ENCODE measurements at places on chromosomes 11 and 22.
A peak's percentile ranks its signal among the peaks of the same experiment; 100 is the strongest.

GRCh38 chr11:61472868-61473267 lies 35.7 kb upstream of the LRRC10B start:
- DNase-seq, result no peak

GRCh38 chr11:68213135-68213515 lies at the start of gene KMT5B:
Gene KMT5B, minus strand, starts transcription at chr11:68213296. Its CDS starts 23,220 bp downstream, at chr11:68190076.
- peak; percentile 67 for DNase-seq

GRCh38 chr11:46471943-46472661 lies 80.5 kb upstream of the CHRM4 start:
- DNase-seq, result no peak

DNA sequence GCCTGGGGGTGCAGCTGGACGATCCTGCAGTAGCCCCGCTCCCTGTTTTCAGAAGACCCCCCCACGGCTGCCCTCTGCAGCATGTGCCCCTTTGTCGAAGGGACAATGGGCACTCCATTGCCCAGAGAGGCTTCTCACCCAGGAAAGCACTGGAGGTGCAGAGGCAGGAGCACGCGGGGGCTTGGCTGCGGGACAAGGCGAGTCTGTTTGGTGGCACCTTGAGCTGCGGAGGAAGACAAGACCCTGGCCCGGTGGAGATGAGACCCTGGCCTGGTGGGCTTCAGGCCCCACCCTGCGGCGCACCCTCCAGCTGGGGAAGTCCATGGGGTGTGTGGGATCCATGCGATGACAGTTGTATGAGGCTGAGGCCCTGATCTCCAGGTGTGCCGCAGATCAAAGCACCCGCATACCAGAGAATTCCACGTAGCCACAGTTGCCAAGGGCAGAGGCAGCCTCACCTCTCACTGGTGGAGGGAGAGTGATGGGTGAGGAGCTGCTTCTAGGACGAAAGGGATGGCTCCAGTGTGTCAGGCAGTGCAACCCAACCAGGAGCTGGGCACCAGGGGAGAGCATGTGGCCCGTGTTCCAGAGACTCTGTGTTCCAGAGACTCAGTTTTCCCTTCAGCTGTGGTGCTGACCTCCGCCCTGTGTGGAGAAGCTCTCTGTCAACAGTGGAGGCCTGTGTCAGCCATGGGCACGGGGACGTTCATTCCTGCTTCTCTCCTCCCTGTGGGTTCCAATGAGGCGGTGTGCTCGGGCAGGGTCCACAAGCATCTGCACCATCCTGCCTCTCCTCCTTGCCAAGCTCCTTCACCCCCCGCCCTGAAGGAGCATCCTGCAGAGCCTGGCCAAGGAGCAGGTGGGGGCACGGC lies 10.0 kb downstream of the TBX1 start:
- DNase-seq, result no peak

- no peak for DNase-seq
These were observed 723 bp downstream of the CCDC89 start for GRCh38 chr11:85685125-85685819.

DNA sequence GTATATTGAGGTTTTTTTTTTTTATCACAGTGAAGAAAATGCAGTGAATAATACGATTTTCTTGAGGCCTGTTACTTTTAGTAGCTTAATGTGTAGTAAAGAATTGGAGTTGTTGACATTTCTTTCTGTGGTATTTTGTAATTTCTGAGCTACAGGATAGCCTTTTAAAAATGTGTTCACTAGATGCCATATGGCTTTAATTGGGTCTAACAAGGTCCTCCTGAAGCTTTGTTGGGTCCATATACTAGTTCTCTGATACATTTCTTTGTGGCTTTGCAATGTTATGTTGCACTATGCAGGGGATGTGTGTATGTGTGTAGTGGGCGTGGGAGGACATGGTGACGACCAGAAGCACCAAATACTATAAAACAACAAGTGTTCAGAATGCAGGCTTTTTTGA lies 25.1 kb downstream of the FBXO7 start:
- no peak for DNase-seq

DNA sequence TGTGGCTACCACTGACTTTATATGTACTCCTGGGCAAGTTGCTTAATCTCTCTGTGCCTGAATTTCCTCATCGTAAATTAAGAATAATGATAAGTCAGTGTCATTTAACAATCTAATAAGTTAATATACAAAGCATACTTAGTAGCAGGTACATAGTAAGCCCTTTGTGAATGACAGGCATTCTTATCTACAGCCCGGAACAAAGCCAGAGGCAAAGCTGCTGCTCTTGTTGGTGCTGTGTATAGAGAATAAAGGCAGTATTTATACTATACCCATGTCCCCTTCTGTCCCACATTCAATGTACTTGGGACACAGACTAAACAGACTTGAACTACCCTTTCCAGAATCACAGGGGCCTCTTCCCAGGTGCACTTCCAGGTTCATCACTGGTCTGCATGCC lies 229.7 kb upstream of the NCAM1 start:
- no peak for DNase-seq

DNA sequence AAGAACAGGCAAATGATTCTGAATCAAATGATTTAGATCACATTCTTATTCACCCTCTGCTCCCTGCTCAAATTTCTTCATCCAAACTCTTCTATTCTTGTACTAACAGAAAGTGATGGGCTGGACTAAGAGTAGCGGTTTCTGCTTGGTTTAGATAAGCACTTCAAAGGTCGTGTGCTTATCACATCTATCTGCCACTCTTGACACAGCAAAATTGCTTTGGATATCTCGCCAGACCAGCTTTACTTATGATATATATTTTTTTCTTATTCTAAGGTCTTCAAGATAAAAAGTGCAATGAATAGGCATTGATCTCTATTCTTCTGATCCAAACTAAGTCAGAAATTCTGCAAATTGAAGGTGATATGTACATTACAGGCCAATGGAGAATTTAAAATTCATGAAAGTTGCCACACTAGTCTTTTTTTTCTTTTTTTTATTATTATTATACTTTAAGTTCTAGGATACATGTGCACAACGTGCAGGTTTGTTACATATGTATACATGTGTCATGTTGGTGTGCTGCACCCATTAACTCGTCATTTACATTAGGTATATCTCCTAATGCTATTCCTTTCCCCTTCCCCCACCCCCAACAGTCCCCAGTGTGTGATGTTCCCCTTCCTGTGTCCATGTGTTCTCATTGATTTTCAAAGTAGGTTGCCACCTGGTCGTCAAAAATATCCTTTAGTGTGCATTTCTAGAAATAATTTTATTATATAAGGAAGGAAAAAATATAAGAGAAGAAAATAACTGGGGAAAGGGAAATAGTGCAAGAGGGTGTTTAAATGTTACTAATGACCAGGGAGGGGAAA lies 1941.0 kb upstream of the RAG2 start:
- no peak for DNase-seq

DNA sequence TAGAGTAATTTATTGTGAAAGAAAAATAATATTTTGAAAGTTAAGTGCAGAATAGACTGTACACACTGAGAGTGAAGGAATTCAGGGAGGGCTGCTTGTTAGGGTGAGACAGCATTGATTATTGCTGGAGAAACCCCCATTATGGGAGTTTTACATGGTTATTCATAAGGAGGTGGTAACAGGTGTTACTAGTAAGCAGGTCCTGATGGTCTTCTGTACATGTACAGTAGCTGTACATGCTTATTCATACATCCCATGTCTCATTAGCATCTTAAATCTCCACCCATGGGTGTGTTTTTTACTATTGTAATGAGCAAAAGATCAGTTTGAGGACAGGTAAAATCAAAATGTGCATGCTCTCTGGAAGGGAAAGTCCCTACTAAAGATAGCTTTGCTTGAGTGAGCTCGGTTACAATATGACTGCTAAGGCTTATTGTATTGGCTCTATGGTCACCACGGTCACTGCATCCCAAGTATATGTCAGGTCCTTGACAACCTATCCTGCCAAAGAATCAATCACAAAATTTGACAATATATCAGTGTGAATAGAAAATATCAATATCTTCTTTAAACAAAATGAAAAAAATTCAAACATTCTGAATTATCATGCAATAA lies 6.2 kb downstream of the KDM4F start:
- no peak for DNase-seq

DNA sequence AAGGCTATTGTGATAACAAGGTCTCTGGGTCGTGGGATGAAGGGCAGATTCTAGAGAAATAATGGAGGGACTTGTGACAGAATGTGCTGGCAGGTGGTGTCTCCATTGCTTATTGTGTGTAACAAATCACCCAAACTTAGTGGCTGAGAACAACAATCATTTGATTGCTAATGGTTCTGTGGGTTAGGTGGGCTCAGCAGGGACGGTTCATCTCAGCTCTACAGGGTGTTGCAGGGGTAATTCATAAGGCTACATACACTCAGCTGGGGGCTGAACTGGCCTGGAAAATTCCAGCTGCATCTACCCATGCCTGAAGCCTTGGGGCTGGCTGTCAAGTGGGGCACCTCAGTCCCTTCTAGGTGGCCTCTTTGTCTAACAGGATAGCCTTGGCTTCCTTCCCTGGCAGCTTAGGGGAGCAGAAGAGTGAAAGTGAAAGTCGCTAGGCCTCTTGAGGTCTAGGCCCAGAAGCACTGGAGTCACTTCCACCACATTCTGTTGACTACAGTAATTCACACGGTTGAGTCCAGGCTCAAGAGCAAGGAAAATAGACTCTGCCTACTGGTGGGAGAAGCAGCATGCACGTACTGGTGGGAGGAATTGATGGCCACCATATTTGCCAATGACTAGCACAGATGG lies 308.9 kb downstream of the MN1 start:
- no peak for DNase-seq

- no peak for DNase-seq
These were observed 514 bp downstream of the KRTAP5-9 start for GRCh38 chr11:71548716-71549151.

DNA sequence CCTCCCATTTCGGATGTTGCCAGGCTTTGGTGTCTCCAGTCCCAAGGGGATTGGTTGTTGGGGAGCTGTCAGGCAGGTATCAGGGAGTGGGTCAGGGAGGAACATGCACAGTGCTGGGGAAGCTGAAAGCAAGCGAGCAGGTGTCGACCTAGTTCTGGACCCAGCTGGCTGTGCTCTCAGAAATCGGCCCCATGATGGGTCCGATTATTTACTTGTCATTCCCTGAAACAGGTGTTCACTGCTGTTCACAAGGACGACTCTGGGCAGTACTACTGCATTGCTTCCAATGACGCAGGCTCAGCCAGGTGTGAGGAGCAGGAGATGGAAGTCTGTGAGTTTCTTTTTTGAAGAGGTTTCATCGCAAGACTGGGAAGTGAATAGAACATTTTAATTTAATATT lies 76.8 kb downstream of the JAM3 start:
- DNase-seq, result no peak

DNA sequence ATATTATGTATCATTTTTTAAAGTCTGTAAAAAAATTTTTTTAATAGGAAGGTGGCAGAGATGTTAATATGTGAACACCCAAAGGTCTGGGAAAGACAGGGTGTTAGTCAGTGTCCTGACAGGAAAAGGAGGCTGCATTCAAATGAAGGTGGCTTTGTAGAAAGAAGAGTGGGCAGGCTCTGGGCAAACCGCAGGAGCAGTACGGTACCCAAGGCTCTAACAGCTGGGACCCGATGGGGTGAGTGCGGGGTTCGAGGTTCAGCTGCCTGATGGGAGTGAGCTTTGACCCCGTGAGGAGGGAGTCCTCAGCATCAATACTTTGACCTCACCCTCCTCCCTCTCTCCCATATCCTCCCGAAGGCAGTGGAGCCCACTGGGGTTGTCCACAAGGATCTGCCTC lies 142.5 kb downstream of the C11orf91 start:
- DNase-seq, result no peak

DNA sequence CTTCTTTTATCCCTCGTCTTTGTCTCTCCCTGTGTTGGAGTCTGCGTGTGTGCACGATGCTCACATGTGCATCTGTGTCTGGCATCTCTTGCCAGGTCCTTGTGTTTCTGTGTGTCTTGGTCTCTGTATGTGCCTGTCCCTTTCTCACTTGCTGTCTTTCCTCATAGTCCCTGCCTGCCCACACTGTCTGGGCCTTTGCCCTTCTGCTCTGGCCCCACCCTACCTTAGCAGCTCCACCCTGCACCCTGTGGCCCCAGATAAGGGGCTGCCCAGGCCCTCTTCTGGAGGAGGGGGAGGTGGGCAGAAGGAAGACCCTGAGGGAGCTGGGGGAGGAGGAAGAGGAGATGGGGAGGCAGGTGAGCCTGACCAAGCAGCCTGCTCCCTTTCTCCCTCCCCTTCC lies 2.8 kb downstream of the EHBP1L1 start:
- no peak for DNase-seq

GRCh38 chr22:26182723-26183122 lies 13.5 kb downstream of the SEZ6L start:
- no peak for DNase-seq

DNA sequence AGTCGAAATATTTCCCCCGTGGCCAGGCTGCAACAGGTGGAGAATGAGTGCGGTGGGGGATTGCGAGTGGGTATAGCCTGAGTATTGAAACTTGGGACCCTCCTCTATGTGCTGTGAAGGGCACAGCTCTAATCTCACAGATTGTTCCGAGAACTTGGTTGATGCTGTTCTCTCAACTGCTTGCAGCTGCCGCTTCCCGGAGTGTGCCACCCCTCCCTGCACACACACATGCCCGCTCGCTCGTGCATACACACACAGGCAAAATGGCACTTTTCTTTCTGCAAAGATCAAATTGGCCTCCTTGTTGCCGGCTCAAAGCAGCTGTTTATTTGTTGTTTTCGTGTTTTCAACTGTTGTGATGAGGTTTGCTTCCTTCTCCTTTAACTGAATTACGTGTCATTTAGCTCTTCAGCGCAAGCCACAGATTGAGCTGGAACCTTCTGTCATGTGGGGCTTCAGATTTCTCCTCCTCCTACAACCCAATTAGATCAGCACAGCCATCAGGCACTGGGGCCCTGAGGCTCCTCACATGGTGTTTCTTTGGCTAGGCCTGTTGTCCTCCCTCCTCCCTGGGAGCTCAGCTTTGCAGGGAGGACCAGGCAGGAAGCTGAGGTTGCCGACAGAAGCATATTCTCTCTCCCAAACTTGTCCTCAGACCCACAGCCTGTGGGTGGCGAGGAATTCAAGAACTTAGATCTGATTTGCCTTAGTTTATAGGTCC lies 13.9 kb upstream of the B3GAT1 start:
- no peak for DNase-seq

DNA sequence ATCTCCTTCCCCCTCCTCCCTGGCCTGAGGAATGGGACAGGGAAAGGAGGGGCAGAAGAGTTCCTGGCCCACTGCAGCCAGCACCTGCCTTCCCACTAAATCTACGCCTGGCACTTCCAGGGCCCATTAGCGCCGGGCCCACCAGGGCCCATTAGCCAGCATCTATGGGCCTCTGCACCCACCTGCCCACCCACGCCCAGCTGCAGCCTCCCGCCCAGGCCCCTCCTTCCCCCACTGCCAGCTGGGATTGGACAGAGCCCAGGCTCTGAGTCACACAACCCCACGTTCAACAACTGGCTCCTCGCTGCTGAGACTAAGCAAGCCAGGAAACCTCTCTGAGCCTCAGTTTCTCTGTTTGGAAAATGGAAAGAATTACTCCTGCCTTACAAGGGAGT lies 48.7 kb downstream of the CYTH4 start:
- no peak for DNase-seq
